Fibroblast of skin of right biceps (primary cell): ENCODE measurements at places on chromosomes 12 and 14.

- peak; percentile 10 for DNase-seq
Measured at GRCh38 chr12:94769047-94769420, 118.7 kb upstream of the TMCC3 start.

GRCh38 chr14:74161526-74162158, 76.9 kb downstream of the LIN52 start:
- DNase-seq: no peak

DNA sequence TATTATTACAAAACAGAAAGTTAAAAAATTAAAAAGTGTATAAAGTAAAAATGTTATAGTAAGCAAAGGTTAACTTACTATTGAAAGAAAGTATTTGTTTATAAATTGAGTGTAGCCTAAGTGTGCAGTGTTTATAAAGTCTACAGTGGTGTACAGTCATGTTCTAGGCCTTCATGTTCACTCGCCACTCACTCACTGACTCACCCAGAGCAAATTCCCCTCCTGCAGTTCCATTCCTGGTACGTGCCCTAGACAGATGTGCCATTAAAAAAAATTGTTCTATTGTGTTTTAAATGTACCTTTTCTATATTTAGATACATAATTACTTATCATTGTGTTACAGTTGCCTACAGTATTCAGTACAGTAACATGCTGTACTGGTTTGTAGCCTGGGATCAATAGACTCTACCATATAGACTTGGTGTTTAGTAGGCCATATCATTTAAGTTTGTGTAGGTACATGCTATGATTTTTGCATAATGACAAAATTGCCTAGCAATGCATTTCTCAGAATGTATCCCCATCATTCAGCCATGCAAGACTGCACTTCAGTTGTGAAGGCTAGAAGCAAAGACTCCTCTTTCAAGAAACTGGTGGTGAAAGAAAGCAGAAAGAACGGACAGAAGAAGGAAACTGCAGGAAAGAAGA, 100.6 kb downstream of the DACT1 start:
- peak; percentile 94 for DNase-seq

DNA sequence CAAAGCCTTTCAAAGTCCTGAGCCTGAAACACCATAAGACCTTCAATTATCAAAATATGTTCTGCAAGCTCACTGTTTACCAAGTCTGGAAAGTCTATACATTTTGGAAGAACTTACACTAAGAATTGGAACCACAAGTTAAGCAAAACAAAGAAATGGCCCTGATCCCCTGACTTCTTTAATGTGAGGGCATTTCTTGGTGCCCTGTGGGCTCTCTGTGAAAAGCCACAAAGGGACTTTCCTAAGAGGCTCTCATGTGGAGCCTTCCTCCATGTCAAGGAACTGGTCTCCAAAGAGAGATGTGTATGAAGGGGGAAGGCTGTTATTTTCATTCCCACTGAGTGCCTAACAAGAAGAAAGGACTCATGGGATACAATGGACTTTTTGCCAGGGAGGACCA, 13.5 kb upstream of the MYH6 start:
- DNase-seq: no peak

DNA sequence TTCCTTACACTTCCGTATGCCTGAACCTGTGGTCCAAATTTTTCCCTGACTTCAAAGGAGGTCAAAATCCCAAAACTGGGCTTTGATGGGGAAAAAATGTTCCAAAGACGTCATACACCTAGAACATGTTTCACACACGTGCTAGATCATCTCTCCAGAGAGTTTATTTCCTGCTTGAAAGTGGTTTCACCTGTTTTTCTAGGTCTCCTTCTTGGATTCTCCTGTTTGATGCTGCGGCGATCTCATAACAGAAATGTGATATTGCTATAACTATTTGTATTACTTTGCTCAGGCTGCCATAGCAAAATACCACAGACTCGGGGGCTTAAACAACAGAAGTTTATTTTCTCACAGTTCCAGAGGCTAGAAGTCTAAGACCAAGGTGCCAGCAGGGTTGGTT, 19.7 kb upstream of the TMCC3 start:
- DNase-seq: peak; percentile 6

DNA sequence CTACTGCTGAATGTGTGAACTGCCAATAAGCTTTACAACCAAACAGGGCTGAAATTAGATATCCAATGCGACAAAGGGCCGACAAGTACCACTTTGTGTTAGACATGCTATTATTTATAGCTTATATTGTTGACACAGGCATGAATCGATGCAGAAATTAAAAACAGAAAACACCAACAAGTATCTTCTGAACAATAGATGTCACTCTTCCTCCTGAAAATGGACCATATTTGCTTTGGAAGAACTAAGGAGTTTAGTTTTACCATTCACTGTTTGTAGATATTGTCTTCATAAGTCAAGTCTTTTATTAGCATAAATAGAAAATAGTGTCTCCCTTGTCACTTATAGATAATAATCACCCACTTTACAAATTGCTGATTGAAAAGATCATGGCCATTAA, 86.5 kb downstream of the LRIG3 start:
- DNase-seq: no peak

- no peak for DNase-seq
Measured at GRCh38 chr12:101750152-101750551, 10.9 kb upstream of the SYCP3 start.

DNA sequence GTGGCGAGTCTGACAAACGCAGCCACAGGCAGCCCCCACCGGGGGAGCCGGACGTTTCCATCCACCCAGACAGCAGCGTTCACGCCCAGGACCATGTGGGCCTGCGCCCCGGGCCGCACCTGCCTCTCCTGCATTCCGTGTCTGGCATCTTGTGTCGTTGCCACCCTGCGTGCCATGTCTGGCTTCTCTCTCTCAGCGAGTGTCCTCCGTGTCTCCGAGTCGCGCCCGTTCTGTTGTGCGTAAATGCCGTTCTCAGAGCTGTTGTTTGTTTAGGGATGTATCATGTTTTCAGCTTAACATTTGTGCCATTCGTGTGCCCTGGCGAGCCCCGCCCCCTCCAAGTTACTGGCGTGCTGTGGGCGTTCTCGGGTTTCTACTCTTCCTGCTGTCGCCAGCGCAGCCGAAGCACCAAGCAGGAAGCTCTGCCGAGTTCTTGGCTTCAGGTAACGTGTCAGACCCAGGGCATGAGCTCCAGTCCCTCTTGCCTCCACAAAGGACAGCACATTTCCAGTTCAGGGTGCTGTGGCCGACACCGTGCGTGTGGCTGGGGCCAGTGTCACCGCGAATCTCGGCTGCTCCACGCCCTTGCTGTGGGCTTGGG, 34.6 kb downstream of the NOC4L start:
- DNase-seq: no peak

DNA sequence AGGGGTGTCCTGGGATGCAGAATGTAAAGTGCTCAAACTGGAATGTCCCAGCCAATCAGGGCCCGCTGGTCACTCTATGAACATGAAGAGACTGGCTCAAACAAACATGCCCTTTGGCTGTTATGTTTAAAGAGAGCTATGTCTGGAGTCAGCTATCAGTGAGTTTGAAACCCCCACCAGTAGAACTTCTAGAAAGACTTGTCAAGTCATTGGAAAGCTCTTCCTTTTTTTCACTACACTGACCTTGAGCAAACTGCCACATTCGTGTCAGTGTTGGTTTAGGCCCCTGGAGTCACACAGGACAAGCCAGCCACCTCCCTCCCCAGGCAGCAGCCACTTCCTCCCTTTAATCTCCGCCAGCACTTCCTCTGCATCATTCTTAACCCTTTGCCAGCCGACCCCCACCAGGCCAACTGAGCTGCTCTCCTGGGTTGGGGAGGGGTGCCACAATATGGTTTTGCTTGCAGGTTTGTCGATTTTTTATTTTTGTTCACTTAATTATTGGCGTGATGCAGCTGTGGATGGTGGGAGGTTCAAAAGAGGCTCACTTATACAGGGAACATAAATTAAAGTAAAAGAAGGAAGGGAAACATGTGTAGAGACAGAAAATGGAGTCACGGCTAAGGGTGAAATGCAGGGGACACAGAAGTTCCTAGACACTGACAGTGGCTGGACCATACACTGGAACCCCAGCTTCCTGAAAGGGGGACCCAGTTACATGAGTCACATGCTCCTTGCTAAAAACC, 25.3 kb downstream of the CMKLR1 start:
- no peak for DNase-seq

DNA sequence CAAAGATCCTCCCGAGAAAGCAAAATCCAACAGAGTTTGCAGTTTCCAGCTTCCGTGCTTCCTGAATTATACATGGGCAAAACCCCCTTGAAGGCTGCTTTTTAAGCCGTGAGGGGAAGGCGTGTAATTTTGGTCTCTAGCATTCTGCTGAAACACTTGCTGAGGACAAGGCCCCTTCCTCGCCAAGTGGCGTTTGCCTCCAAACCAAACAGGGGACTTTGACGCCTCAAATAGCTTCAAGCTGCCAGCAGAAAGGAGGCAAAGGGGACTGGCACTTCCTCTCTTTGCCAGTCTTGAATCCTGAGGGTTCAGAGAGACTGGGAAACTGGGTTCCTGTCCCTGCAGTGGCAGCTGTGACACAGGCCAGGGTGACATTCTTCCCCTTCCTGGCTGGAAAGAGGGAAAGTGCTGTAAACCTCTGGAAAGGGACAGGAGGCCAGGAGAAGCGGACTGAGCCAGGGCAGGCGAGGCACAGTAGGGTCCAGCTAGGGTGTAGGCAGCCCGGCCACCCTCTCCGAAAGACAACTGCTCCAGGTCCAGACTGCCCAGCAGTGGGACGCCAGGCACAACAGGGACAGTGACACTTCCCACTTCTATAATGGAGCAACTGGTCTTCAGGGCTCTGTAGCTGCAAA, 96.2 kb upstream of the MED13L start:
- no peak for DNase-seq

- no peak for DNase-seq
Measured at GRCh38 chr14:92958373-92959188, 35.6 kb downstream of the CHGA start.

DNA sequence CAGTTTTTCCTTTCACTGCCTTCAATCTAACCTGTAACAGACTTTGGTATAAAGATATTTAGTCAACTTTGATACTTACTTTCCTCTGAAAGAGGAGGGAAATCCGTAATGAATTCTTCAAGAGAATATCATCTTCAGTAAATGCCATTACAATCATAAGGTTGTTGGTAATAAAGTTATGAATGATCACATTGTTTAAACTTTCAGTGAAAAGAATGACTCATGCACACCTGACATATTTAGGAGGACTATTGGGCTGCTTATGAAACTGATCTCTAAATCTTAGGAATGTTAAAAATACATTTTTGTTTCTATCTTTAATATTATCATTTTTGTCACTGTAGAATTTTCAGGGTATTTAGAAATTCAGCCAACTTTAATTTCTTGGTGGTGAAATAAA, 474.7 kb downstream of the SLC16A7 start:
- DNase-seq: peak; percentile 13

DNA sequence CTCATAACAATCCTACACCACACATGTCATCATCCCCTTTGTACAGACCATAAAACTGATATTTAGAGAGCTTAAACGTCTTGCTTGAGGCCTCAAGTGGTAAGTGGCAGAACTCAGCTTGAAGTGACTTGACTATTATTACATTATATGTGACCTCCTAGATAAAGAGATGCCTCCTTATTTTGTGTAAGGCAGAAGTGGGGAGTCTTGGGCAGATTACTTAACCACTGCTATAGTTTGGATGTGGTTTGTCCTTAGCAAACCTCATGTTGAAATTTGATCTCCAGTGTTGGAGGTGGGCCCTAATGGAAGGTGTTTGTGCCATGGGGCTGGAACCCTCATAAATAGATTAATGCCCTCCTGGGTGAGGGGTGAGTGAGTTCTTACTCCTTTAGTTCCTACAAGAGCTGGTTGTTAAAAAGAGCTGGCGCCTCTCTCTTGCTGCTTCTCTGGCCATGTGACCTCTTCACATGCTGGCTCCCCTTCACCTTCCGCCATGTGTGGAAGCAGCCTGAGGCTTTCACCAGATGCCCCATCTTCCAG, 37.4 kb downstream of the RCOR1 start:
- DNase-seq: no peak

DNA sequence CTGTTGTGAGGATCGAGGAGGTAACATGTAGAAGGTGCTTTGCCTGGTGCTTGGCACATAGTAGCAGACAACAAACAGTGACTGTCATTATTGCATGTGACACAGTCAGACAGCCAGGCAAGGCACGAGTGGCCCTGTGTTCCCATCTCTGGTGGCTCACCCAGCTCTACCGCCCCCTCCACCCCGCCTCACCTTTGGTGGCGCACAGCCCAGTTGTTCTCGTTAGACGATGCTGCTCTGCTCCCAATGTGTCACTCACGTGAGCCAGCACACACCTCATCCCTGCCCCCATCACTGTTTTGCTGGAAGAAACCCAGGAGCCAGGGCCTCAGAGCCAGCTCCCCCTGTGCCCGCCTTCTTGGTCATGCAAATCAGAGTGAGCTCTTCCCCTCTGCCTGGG, 113.3 kb downstream of the CALM1 start:
- DNase-seq: no peak

DNA sequence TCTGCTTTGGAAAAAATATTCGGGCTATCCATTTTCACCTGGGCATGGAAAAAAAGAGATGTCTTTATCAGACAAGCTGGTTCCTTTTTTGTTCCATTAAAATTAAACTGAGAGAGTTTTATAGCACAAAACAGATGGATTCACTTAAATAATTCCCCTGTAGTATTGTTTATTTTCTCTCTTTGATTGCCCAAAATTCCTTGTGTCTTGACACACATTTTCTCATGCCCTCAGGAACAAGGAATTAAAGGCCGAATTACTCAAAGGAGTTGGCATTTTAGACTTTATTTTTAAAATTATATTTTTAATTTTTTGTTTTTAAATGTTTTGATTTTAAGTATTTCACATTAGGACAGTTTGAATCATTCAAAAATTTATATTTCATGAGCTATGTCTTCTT, 69.6 kb upstream of the SLCO1C1 start:
- DNase-seq: no peak

DNA sequence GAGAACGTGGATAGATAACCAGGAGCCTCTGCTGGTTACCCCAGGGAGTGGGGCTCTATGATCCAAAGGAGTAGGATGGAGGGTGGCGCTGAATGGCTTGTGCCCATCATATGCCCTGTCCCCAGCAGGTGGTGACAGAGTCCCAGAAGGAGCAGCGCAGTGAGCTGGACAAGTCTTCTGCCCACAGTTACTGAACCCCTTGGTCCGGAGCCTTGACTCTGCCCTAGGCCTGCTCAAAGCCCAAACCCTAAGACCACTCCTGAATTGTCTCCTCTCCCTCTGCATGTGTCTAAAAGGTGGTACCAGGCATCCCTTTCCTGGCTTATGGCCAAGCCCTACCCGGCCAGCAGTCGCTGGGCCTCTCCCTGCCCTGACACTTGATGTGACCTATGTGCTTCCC, 3.2 kb downstream of the PRPH start:
- no peak for DNase-seq

- DNase-seq: no peak
Measured at GRCh38 chr12:89492883-89493282, 31.7 kb downstream of the GALNT4 start.

DNA sequence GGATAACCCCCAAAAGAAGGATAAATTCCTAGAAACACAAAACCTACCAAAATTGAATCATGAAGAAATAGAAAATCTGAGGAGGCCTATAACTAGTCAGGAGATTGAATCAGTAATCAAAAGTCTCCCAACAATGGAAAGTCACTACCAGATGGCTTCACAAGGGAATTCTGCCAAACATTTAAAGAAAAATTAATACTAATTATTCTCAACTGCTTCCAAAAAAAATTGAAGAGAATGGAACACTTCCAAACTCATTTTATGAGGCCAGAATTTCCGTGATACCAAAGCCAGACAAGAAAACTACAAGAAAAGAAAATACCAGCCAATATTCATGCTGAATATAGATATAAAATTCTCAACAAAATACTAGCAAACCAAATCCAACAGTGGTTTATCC, 7.8 kb upstream of the ABCC9 start:
- DNase-seq: no peak

- DNase-seq: no peak
Measured at GRCh38 chr14:24366413-24366720, 1.6 kb upstream of the NFATC4 start.
